Lower lobe of right lung (tissue), 2 donors: ENCODE measurements at places on chromosomes 4 and X. TPM values are rescaled to one million over a fixed set of nuclear protein-coding genes. Genes with fewer than 3 reads are reported as not detected.
A peak's percentile ranks its signal among the peaks of the same experiment; 100 is the strongest.

CLGN gene
- 1.1 TPM for total RNA-seq

DNA sequence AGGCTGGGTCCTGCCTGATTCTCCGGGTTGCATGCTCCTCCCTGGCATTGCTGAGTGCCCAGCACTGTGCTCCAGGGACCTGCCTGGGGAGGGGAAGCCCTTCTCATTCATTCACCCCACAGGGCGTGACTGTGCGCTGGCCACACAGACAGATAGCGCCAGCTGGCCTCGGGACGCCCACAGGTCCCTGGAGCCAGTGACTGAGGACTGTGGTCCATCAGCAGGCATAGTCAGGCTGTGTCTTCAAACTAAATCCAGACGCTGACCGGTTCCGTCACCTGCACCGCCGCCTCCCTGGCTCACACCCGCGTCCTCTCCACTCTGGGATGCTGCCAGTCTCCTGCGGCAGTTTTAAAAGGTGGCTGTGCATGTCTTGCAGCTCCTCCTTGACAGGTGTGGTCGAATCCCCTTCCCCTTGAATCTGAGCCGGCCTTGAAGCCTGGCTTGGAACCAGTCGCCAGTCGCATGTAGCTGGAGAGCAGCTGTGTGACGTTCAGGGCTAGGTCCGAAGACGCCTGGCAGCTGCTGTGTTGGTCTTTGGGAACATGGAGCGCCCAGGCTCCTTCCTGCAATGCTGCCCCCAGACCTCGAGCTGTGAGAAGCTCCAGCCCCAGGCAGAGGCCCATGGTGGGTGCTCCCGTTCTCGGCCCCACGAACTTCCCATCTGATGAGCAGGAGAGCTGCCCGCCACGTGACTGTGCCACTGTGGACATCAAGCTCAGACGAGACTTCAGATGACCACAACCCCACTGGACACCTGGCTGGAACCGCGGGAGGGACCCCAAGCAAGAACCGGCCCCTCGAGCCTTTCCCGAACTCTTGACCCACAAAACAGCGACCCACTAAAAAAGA is 94.1 kb downstream of the ADRA2C start:
- no peak overlapping the region for H3K4me3 ChIP-seq
- peaks cover 60% of the 10 kb centered on the region for H3K27me3 ChIP-seq
- peak; percentile 42 for DNase-seq
- no peaks in the 10 kb centered on the region for H3K36me3 ChIP-seq
- H3K27ac ChIP-seq: no peak overlapping the region
- no peaks in the 10 kb centered on the region for H3K4me1 ChIP-seq

DNA sequence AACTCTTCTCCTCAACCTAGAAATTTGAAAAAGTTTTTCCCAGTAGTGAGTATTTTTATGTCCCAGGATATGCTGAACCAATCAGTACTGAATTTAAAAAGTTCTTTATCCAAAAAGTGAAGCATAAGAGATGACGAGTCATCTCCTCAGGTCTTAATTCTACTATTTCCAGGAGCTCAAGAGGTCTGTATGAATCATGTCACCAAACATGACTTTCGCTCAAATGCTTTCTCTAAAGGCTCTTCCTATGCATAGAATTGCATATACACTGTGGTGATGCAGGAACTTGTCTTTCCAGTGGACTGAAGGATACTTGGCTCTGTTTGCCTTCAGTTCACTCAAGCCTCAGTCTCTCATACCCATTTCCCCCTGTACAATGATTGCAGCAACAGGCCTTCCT is 36.1 kb downstream of the ZNF41 start:
- peaks cover 18% of the 10 kb centered on the region for H3K36me3 ChIP-seq
- no peak overlapping the region for H3K27ac ChIP-seq
- H3K4me3 ChIP-seq: no peak overlapping the region
- DNase-seq: no peak

DNA sequence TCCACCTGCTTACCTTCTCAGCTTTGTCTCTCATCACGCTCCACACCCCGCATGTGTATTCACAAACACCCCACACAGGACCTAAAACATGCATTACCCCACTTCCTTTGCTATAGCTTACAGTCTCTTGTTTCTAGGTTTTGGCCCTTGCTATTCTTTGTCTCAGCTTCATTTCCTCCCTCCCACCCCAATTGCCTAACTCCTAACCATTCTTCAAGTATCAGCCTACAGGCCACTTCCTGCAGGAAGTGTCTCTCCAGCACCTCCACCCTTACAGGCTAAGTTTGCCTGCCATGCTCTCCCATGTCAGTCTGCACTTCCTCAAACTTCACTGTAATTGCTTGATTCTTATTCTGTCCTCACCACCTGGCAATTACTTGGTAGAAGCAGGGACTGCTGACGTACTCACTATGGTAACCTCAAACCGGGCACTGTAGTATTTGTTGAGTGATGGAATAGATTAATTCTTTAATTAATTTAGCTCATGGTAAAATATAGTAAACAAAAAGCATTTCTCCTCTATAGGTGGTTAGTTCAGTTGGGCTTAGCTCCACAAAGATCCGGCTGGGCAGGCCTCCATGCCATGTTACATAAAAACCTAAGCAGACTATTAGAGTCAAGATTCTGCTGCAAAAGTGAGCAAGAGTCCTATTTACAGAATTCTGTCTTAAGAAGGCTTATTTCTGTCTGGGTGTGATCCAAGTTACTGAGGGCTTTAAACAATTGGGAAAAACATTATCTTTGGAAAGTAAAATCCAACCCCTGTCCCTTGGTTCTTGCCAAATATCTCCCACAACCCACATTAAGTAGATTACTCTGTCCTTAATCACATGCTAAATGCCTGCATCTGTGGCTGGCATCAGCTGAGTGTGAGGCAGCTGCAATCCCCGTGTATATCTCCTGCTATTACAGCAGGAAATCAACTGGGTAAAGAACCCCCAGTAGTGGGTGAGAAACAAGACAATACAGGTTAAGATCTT is 124.7 kb upstream of the CPEB2 start:
- H3K27me3 ChIP-seq: no peaks in the 10 kb centered on the region
- H3K27ac ChIP-seq: peak overlapping the region; percentile 19
- DNase-seq: no peak

GRCh38 chr4:179747218-179747910 is 2305.1 kb upstream of the AGA start:
- no peaks in the 10 kb centered on the region for H3K27me3 ChIP-seq
- no peak overlapping the region for H3K4me3 ChIP-seq
- no peaks in the 10 kb centered on the region for H3K36me3 ChIP-seq
- no peaks in the 10 kb centered on the region for H3K4me1 ChIP-seq
- H3K27ac ChIP-seq: no peak overlapping the region
- DNase-seq: no peak

- no peak overlapping the region for H3K27ac ChIP-seq
- no peaks in the 10 kb centered on the region for H3K36me3 ChIP-seq
- no peak overlapping the region for H3K4me3 ChIP-seq
Observed at GRCh38 chr4:178823673-178824295, 1381.5 kb upstream of the AGA start.
